ENCODE measurements at places on chromosomes 7 and 10.

DNA sequence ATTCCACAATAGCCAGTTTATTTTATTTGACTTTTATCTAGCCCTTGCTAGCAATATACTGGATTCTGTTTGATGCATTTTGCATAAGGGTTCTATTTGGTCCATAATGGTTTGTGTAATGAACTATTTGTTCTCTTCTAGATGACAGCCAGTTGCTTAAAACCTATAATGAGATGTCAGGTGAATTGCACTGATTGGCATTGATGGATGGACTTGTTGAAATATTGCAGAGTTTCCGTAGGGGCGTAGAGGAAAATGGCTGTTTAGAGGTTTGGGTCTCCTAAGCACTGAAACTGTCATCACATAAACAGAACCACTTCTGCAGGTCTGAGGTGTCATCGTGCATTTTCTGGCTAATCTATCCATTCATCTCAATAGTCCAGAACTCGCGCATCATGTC, 124.9 kb upstream of the HDAC9 start:
- no peak for DNase-seq

GRCh38 chr10:131033166-131034085, 278.1 kb downstream of the TCERG1L start:
- DNase-seq: no peak

GRCh38 chr7:128837521-128837921, 7.3 kb downstream of the FLNC start:
- DNase-seq: no peak

DNA sequence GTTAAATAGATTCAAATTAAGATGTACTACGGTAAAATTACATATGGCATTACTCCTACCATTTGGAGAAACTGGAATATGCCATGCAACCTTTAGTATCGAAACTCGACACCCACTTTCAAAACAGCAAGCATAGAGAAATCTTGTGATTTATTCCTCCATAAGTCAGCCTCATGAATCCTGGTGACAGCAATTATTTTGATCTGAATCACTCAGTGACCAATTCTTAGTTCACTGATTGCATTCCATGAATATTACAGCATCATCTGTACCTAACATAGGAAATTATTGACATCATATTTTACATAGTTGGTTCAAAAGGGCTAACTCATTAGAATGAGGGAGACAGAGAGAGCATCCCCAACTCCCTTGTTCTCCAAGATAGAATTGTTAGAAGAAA, 89.6 kb downstream of the CACNB2 start:
- DNase-seq: no peak

DNA sequence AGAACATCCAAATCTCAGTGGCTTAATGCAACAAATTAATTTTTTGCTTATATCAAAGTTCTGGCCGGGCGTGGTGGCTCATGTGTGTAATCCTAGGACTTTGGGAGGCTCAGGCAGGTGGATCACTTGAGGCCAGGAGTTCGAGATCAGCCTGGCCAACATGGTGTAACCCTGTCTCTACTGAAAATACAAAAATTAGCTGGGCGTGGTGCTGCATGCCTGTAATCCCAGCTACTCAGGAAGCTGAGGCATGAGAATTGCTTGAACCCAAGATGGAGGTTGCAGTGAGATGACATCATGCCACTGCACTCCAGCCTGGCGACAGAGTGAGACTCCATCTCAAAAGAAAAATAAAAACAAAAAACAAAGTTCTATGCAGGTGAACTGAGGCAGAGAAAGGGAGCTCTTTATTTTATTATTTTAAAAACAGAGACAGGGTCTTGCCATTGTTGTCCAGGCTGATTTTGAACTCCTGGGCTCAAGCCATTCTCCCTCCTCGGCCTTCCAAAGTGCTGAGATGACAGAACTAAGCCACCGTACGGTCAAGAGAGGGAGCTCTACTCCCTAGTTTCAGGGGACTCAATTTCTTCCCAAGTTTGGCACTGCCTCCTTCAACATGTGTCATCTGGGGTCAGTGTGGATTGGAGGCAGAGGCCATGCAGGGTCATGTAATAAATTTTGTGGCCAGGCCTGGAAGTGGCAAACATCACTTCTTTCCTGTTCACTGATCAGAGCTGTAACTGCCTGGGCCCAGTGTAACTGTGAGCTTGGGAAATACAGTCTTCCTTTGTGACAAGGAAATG, 2.4 kb downstream of the ADCK2 start:
- peak; percentile 60 for DNase-seq

DNA sequence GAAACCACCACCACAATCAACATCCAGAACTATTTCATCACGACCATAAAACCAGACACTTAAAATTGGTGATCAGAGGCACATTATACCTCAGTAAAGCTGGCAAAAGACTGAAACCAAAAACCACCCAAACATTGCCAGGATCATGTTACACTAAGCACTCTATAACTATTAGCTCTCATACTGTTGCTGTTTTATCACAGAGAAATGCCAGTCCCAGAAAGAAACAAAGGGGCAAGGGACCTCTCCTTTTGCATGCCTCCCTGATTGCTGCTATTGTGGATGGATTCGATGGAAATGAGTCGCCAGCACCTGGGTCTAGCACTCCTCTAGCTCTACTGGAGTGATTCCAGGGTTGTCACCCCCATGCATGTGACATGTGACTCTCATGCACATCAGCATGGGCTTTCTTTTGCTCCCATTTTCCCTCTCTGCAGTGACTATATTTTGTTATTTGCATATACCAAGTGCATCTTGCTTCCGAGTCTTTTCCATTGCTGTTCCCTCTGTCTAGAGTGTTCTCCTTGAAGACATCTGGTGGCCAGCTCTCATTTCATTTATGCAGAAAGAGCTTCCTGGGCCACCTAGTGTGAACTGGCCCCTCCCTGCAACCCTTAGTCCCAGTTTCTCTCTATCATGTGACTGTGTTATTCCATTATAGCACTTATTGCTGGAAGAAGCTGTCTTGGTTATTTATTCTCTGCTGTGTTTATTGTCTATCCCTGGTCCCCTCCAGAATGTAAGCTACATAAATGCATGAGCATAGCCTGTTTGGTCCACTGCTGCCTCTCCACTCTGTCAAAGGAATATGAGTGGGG, 300.6 kb downstream of the PLXNA4 start:
- DNase-seq: no peak

- no peak for DNase-seq
These were observed 1.7 kb downstream of the ABCC2 start for GRCh38 chr10:99784016-99784726.

- no peak for DNase-seq
These were observed 128.7 kb downstream of the KBTBD2 start for GRCh38 chr7:32762925-32763293.

DNA sequence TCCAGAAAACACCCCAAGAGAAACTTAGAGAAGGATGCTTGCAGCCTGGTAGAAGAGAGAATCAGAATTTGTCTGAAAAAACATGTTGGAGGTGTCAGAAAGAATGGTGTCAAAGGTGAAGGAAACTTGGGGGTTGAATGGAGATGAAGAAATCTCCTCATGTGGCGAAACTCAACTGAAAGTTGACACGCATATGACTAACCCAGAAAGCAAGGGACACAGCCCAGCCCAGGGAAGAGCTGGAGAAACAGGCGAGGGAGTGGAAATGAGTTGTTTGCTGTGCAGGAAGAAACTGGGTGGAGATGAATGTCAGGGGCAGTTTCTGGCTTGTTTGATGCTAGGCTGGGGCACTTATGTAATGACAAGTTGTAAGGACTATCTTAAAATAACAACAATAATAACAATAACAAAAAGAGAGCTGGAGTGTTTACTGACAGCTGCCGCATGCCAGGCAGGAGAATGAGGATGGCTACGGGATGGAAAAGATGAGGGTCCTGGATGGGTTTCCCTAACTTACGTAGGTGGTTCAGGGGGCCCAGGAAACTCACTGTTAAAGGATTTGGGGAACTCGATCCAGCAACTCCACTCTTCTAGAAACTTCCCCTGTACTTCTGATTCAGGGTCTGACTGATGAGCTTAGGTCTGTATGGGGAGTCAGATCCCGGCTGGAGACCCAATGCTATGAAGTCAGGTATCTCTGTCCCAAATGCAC, 57.4 kb downstream of the MAP3K8 start:
- DNase-seq: no peak

GRCh38 chr10:115948465-115948864, 324.5 kb downstream of the GFRA1 start:
- DNase-seq: peak; percentile 8

- peak; percentile 67 for DNase-seq
These were observed 138.0 kb downstream of the FAM53B start for GRCh38 chr10:124605856-124606812.

GRCh38 chr10:83301732-83302131, 837.6 kb upstream of the GHITM start:
- DNase-seq: no peak

- DNase-seq: no peak
These were observed 55.0 kb downstream of the GNAI1 start for GRCh38 chr7:80189638-80190037.

GRCh38 chr7:81801532-81801931, 31.7 kb upstream of the HGF start:
- no peak for DNase-seq

GRCh38 chr7:44063894-44064651, 1.3 kb downstream of the PGAM2 start:
- no peak for DNase-seq

Data from NAMALWA (cell line).